ENCODE measurements at places on chromosomes 16 and 17. TPM values are rescaled to one million over a fixed set of nuclear protein-coding genes. Genes with fewer than 3 reads are reported as not detected.

DNA sequence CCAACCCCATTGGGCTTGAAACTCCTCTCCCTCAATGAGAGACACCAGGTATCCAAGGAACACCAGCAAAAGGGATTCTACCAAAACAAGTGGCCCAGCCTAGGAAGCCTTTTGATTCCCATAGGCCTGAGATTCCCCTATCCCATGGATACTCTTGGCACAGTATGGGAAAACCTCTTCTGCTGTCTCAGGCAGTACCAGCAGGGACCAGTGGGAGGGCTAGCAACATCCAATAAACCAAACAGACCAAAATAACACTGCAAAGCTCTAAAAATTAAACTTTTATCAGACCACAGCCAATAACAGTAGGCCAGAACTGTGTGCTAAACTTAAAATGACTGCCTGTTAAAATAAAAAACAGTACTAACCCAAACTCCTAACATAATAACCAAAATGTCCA, 153.9 kb upstream of the CES5A start:
- no peak for DNase-seq

- no peak for DNase-seq
These were observed 2.0 kb downstream of the CACNG1 start for GRCh38 chr17:67046398-67046797.

- DNase-seq, result no peak
These were observed 2.9 kb downstream of the ABCA3 start for GRCh38 chr16:2337431-2338296.

- DNase-seq, result no peak
These were observed 39.7 kb upstream of the TBC1D3K start for GRCh38 chr17:37884516-37884915.

- no peak for DNase-seq
These were observed 12.5 kb downstream of the KCNH6 start for GRCh38 chr17:63535640-63536039.

DNA sequence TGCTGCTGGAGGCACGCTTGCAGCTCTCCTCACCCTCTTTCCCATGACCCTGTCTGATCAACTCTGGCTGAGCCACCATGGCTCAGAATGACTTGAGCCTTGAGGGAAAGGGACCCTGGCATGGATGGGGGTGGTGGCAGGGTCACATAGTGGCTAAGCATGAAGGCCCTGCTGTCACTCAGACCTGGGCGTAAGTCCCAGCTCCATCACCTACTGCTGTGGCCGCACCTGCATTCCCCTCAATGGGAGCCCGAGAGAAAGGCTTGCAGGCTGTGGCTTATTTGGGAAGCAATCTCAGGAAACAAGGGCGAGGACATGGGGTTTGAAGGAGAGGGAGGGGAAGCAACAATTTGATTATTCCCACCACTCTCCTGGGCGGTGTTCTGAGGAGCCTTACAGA, 17.7 kb upstream of the RAP1GAP2 start:
- no peak for DNase-seq

DNA sequence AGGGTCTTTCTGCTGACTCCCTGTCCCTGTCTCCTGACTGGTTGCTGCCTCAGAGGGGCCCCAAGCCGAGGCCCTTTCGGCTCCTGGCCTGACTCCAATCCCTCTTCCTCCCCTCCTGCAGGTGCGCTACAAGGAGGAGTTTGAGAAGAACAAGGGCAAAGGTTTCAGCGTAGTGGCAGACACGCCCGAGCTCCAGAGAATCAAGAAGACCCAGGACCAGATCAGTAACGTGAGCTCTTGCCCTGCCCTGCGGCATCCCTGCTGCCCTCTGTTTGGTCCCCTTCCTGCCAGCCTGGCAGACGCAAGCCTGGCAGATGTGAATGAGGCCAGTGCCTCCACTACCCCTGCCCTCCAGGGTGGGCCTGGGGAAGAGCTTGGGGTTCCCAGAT, 27.1 kb upstream of the LASP1NB start:
- DNase-seq, result no peak

GRCh38 chr16:69113216-69113615, 7.8 kb downstream of the HAS3 start:
- no peak for DNase-seq

GRCh38 chr17:4720787-4721186, 10.4 kb downstream of the ARRB2 start:
- no peak for DNase-seq

- DNase-seq, result no peak
These were observed 302.1 kb downstream of the HAPSTR1 start for GRCh38 chr16:9393591-9393990.

DNA sequence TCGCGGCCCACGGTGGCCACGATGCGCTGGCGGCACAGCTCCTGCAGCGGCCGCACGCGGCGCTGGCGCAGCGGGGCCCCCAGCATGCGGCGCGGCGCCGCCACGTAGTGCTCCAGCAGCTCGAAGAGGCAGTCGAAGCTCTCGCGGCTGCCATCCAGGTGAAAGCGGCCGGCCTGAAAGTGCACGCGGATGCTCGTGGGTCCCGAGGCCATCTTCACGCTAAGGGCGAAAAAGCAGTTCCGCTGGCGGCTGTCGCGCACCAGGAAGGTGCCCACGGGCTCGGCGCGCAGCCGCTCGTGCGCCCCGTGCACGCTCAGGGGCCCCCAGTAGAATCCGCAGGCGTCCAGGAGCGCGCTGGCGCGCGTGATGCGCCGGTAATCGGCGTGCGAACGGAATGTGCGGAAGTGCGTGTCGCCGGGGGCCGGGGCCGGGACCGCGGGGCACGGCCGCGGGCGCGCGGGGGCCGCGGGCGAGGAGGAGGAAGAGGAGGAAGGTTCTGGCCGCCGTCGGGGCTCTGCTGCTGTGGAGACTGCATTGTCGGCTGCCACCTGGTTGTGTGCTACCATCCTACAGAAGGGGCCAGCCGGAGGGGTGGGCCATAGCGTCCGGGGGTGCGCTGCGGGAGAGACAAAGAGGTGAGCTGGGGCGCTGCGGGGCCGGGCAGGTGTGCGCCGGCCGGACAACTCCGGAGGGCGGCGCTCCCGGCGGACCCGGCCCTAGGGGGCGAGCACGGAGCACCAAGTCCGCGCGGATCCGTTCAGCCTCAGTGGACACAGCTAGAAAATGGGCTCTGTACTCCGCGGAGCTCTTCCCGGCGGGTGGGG, 879 bp downstream of the SOCS1 start:
- DNase-seq, result peak; percentile 61

- no peak for DNase-seq
These were observed 8.9 kb downstream of the NHERF2 start for GRCh38 chr16:2035431-2036199.

DNA sequence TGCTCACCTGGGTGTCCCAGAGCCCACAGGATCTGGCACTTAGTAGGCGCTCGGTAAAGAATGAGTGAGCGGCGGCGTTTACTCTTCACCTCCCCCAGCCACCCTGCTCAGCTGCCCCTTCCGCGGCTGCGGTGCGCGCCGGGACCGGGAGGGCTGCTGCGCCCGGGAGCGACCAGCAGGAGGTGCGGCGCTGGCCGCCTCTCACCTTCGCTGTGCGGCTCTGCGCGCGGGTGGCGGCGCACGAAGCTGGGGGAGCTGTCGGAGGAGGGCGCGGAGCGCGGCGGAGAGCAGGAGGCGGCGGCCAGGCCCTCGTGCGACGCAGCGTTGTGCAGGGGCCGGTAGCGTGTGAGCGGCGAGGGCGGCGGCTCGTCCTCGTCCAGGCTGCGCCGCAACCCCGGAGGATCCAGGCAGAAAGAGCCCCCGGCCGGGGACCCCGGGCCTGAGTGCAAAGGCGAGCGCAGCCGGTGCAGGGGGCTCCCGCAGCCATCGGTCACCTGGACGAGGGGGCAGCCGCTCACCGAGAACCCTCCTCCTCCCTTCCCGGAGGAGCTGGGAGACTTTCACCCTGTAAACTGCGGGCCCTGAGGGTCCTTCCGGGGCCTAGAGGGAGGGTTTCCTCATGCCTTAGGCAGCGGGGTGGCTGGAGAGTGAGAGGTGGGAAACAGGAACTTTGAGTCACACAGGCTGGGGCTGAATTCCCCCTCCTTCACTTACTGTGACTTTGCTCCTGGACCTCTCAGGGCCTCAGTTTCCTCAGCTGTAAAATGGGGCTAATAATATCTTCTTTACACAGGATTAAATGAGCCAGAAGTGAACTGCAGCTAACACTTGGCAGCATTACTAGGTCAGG, 12.5 kb downstream of the SAMD14 start:
- DNase-seq, result peak; percentile 58

DNA sequence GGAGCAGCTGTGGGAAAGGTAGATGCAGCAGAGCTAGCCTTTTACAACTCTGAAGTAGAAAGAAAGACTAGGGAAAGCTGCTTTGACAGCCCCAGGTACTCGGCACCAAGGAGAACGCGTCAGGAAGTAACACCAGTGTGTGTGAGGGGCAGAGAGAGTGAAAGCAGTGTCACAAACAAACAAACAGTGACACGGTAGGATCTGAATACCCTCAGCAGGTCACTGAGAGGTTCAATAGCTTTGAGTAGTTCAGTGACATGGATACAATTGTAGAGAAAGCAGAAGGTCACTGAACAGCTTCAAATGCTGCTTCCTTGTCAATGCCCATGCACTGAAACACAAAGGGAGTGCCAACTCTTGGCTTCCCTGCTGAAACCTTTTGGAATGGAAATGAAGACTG, 150.3 kb upstream of the C17orf78 start:
- DNase-seq, result no peak

GRCh38 chr17:13961265-13961664, 108.0 kb upstream of the COX10 start:
- DNase-seq, result no peak

GRCh38 chr17:73297934-73298861, 13.6 kb downstream of the CDC42EP4 start:
- no peak for DNase-seq

DNA sequence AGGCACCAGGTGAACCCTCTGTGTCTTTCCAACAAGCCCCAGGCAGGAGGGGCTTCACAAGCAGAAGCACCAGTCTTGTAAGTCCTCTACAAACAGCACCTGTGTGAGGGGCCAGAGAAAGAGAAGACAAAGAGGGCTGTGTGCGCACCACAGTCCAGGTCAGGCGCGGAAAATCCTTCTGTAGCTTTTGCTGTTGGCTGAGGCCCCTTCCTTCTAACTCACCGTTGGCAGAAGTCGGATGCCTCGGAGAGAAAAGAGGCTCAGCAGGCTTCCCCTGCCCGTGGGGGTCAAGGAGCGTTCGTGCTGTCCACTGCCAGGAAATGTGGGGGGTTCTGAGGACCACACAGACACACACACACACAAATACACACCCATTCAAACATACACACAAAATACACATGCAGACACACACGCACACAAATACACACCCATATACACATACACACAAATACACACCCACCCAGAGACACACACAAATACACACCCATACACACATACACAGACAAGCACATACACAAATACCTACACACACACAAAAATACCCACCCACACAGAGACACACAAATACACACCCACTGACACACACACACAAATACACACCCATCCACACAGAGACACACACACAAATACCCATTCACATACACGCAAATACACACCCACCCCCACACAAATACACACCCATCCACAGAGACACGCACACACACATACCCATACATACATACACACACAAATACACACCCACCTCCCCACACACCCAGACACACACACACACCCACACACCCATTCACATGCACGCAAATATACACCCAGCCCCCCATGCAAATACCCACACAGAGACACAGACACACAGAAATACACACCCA, 6.8 kb downstream of the ZG16B start:
- no peak for DNase-seq

CDT1 gene
- 90.9 TPM for total RNA-seq

NEK8 gene
- 4.2 TPM for total RNA-seq

CACNB1 gene
- 24.1 TPM for total RNA-seq

PRAC2 gene
- total RNA-seq, result not detected

PARD6A gene
- total RNA-seq, result 11.5 TPM

SLC5A10 gene
- total RNA-seq, result not detected

Measured in activated T-helper 2 cell treated with anti-CD3 and anti-CD28 coated beads, Interferon-gamma antibody, Interleukin-2, Interleukin-4, amounts not matched to agents 10 μg/mL and 5 μg/mL and 100 μg/mL, durations not matched to agents 14 hours and 24 hours and 36 hours (primary cell).